Right kidney (tissue), 9 donors: ENCODE measurements at places on chromosomes 13 and 19.
A peak's percentile ranks its signal among the peaks of the same experiment; 100 is the strongest.

GRCh38 chr19:14561847-14562351, 10.0 kb downstream of the NDUFB7 start:
- no peak for DNase-seq

DNA sequence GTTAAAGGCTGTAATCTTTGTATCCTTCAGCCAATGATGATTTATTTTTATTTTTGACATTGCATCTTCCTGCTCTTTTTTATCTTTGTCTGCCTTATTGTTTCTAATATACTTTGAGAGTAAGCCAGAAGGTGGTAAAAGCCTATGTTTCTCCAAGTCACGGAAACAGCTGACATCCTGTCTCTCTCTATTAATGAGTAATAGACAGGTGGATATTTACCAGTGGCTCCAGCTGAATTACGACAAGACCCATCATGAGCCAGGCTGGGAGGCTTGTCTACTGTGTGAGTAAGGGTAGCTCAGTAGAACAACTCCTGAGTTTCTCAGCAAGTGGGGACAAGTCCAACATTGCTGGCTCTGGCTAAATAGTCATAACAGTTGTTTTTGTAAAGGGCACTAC, 166.6 kb downstream of the NDFIP2 start:
- peak; percentile 9 for DNase-seq

DNA sequence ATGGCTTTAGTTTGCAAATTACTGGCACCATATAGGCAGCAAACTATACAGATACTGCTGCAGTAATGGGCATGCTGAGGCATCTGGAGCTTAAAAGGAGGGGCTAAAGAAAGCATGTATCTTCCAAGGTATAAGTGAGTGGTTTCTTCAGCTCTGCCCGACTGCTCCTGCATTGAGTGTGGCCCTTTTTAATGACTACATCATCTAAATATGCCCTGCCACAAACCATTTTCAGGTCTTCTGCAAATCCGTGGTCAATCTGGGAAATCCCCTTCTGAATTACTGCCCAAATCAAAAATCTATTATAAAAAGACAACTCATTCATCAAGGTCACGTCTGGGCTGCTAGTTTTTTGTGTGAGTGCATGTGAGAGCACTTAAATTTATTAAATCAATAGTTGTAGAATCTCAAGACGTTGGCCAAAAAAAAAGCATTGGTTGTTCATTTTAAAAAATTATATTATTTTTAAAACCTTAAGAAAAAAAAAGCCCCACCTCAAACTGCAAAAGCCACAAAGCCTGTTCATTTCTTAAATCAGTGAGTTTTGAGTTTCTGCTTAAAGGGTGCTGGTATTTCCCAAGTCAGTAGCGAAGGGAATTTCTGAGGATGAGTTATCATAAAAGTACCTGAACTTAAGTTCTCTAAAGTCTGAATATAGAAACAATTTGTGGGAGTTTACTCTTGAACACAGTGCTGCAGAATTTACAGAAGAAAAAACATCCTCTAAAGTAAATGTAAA, 16.3 kb downstream of the LCP1 start:
- no peak for DNase-seq

DNA sequence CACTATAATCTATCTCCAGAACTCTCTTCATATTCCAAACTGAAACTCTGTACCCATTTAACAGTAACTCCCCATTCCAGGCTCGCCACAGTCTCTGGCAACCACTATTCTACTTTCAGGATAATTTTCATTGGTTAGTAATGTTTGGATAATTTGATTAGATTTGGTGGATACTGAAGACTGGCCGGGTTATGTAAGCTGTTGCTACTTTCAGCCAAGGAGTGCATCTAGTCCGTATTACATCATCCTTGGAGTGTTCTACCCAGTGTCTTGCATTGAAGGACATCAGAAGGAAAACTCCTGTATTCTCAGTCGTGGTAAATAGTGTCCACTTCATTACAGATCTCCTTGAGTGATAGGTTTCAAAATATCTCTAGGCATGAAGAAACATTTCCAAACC, 60.5 kb downstream of the PCCA start:
- DNase-seq: no peak

DNA sequence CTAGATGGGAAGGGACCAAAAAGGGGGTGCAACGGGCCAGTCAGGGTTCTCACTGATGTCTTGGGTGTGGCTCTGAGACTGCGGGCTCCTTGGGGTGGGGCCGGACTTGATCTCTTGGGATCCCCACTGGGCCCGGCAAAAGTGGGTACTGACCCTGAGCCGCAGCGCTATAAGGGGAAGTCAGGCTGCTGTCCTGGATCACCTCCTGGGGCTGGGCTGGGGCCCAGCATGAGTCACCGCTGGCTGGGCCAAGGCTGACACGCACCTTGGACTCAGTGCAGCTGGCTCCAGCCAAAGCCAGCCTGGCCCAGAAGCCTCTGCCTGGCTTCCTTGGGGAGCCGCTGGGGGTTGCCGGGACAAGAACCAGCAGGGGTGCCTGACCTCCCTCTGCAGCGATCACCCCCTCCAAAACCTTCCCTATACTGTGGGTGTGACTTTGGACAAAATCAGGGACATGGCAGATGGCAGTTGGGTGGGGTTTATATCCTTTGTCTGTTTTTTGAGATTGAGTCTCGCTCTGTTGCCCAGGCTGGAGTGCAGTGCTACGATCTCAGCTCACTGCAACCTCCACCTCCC, 617 bp upstream of the IQCN start:
- DNase-seq: no peak

DNA sequence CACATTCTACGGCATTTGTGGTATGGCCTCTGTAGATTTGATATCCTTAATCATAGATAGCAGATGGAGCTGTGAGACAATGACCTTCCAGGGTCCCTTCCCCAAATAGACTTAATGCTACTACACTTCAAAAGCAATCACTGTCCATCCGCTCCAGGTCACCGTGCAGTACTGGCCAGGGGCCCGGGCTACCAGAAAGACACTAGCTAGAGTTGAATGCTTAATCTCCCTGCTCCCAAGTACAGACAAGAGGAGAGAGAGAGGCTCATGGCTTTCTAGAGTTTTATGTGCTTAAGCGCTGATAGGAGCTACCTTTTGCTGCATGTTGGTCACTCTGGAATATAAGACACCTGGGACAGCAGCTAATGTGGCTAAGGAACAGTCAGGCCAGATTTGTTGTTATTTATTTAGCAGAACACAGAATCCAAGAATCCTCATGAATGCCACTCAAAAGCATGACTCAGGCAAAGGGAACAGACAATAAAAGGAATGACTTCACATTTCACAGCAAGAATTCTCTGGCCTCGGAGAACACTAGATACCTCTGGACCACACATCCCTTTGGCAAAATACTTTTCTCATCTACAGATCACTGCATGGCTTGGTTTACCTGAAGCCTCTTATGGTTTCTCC, 165.0 kb downstream of the LACC1 start:
- no peak for DNase-seq

DNA sequence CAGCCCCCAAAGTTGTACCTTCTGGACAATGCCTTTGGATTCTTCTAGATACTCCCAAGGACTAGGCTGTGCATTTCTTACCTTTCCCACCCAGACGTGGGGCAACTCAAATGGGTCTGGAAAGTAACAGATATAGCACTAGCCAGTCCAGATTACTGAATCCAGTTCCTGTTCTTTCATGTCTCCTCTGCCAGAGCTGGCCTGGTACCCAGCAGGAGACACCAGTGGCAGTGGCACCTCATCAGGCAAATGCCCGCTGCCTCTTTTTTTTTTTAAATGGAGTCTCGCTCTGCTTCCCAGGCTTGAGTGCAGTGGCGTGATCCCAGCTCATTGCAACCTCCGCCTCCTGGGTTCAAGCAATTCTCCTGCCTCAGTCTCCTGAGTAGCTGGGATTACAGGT, 43.2 kb downstream of the N4BP2L2 start:
- DNase-seq: no peak

DNA sequence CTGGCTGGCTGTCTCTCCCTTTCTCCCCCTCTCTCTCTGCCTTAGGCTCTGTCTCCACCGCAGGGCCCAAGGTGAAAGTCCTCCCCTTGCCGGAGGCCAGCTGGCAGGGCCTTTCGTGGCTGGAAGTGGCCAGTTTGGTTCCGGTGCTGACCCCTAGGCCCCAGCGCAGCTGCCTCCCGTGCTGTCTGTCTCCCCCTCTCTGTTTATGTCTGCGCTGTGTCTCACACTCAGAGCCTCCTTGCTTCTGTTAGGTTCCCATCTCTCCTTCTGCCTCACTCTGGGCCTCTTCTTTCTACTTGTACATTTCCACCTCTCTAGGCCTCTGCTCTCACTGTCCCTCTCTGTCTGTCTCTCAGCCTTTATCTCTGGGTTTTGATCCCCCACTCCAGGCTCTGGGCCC, 13.1 kb downstream of the CCDC97 start:
- DNase-seq: no peak

GRCh38 chr13:99477493-99477892, 23.8 kb upstream of the TM9SF2 start:
- DNase-seq: no peak

DNA sequence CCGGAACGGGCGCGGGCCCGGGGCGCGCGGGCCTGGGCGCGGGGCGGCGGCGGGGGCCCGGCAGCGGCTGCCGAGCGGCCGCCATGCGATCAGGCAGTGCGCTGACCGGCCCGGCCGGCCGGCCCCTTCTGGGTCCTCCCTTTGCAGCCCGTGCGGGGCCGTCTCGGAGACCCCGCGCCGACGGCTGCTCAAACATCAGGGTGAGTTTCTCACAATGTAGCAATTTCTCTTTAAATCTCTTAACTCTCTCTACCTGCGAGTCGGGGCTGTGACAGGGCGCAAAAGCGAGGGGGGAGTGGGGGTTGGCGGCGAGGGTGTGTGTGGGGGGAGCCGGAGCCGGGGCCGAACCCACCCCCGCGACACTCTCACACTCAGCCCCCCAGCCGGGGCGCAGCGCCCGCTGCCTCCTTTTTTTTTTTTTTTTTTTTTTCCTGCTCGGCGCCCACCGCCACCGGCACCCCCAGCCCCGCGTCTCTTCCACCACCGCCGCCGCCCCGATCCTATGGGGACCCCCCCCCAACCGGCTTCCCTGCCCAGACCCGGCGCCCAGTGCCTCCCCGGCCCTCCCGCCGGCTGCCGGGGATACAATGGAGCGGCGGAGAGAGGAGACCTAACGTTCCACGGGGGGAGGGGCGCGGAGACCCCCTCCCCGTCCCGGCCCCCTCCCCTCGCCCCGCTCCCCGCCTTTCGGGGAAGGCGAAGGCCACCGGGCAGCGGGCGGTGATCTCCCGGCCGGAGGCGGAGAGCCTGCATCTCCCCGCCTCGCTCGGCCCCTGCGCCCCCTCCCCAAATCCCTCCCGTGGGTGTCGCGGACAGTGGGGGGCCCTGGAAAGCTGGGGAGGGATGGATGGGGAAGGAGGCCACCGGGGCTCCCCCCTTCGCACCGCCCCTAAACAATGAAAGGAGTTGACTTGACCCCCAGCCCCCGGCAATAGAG, at the start of gene BICRA:
BICRA (plus strand) TSS at position 166 of the 937 bp plus-strand sequence. CDS start 64,441 bp downstream, outside the sequence.
- peak; percentile 49 for DNase-seq

GRCh38 chr13:106874323-106874722, 306.4 kb upstream of the ARGLU1 start:
- DNase-seq: no peak

DNA sequence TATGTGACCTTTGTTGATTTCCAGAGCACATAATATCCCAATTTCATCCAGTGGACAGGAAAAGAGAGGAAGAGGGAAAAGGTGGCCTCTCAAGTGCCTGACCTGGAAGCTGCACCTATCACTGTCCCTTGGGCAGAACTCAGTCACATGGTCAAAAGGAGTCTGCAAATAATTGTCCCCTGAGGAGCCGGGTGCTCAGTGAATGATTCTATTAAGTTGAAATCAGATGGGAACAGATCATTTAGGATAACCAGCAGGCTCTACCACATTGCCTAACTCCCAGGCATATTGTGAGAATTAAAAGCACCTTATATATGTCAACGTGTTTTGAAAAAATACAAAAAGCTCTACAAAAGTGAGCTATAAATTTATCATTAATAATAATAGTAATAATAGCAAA, 6.8 kb downstream of the KL start:
- no peak for DNase-seq

- DNase-seq: no peak
Measured at GRCh38 chr19:51548891-51549305, 17.4 kb upstream of the SIGLEC6 start.
